Suppressor macrophage treated with lipopolysaccharide for 4 hours (primary cell): ENCODE measurements at places on chromosomes 6 and 20.

GRCh38 chr6:54003316-54003715 is 107.9 kb upstream of the MLIP start:
- no peak for DNase-seq

- no peak for DNase-seq
Observed at GRCh38 chr20:1417273-1417672, 24.4 kb upstream of the FKBP1A start.

- peak; percentile 86 for DNase-seq
Observed at GRCh38 chr20:3901028-3901705, 12.0 kb downstream of the PANK2 start.

DNA sequence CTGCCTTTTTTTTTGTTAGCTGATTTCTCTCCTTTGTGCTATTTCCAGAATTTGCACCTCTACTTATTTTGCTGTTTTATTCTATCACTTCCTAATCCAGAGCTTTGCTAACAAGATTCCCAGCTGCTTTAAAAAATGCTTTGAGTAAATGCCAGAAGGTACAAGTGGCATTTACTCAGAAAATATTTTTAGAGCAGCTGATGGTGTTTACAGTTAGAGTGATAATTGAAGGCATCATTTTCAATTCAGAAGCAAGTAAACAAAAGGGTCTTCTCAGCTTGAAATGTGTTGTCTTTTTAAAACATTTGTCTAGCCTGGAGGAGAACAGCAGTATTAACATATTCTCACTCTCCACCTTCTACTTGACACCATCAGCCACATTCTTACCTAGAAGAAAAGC is 99.9 kb downstream of the OTOR start:
- no peak for DNase-seq

GRCh38 chr6:121112356-121112755 is 221.9 kb downstream of the TBC1D32 start:
- no peak for DNase-seq

GRCh38 chr6:14819840-14820420 is 425.9 kb upstream of the JARID2 start:
- DNase-seq, result no peak

DNA sequence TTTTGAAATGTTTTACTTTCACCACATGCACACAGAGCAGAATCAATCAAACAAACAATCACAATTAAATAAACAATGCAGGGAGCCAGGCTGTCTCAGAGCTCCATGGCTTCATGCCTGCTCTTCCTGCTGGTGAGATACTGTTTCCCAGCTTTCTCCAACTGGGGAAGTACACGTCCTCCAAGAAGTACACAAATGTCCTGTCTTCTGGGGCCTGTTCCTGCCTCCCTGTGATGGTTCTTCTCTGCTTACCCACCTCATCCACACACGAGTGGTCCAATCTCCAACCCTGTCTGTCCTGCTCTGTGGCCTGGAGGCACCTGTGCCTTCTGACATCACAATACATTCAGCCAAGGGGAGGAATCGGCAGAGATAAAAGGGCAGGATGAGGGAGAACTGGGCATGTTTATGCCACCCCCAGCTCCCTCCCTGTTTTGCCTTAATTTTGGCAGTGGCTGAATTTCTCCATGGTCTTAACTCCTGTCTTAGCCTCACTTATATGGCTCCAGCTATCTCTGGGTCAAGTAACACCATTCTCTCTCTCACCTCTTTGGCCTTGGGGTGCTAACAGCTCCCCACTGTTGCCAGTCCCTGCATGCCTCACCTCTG is 25.3 kb upstream of the TTPAL start:
- no peak for DNase-seq

DNA sequence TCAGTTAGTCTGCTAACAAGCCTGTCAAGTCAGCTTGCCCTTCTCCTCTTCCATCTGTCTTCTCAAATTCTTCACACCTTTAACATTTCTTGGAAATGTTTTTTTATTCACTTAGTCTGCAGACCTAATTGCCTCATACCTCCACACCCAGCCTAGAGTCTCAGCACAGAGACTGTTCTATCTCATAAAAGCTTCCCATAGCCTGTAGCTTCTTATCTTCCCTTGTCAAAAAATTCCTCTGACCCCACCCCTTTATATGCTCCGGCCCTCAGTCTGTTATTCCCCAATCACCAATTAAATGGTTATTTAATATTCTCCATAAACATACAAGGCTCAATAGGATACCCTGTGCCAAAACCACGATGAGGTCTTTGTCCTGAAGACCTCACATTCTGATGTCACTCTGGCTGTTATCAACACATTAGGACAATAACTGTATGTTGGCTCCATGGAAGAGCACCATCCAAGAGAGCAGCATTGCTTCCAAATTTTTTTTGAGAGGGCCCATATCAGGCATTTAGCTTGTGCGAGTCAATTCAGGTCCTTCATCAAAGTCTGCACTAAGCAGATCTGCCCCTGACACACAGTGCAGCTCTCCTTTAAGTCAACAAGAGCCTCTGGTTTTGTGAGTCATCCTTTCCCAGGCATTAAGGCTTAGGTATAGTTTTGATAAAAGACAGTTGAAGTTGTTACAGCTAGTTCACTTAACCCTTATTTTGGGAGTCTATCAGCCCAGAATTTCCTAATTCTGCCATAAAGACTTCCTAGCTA is 83.2 kb upstream of the TBX18 start:
- no peak for DNase-seq

- no peak for DNase-seq
Observed at GRCh38 chr6:168158213-168158979, 79.4 kb upstream of the FRMD1 start.

- DNase-seq, result peak; percentile 72
Observed at GRCh38 chr20:10672624-10673127, 1.1 kb downstream of the JAG1 start.

DNA sequence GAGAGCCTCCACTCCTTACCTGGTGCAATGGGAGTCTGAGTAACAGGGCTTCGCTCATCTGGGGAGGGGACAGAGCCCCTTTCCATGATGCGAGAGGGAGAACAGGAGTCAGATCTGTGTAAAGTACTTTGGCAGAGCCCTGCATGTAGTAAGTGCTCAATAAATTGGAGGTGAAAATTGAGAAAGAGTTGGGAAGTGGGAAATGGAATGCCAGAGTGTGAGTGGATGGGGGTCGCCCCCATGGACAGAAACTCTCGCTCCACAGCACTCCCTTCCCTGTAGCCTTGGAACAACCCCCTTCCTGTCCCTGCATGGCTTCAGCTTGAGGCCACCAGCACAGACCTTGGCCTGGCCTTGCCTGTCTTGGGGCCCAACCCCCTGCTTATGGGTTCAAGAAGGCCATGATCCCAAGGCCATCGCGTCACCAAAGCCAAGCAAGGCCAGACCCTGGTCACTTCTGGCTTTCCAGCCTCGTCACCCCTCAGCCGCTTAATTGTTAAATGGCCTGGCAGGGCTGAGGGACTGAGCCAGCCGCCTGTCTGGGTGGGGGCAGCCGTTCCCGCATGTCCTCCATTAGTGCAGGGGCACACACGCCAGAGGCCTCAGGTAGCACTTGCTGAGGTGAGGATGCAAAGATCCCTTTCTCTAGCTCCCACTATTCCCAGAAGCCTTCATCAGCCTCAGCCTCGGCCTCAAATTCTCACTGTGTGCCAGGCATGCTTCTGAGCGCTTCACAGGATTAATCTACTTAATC is 93.7 kb upstream of the PTPN1 start:
- DNase-seq, result no peak

DNA sequence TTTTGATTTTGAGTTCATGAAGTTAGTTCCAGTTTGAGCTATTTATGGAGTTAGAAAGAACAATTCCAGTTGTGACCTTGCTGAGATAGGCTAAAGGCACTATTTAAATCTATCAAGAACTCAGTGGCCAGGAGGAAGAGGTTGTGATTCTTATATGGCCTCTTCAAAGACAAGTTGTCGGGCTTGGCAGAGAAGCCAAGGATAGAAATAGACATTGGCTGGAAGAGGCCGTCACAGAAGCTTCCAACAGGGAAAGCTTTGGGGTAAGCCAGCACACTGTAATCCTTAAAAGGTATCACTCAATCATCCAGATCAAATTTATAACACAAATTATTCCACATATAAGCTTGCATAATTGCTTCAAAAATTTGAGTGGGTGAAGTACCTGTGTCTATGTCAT is 286.1 kb downstream of the SYNE1 start:
- no peak for DNase-seq

DNA sequence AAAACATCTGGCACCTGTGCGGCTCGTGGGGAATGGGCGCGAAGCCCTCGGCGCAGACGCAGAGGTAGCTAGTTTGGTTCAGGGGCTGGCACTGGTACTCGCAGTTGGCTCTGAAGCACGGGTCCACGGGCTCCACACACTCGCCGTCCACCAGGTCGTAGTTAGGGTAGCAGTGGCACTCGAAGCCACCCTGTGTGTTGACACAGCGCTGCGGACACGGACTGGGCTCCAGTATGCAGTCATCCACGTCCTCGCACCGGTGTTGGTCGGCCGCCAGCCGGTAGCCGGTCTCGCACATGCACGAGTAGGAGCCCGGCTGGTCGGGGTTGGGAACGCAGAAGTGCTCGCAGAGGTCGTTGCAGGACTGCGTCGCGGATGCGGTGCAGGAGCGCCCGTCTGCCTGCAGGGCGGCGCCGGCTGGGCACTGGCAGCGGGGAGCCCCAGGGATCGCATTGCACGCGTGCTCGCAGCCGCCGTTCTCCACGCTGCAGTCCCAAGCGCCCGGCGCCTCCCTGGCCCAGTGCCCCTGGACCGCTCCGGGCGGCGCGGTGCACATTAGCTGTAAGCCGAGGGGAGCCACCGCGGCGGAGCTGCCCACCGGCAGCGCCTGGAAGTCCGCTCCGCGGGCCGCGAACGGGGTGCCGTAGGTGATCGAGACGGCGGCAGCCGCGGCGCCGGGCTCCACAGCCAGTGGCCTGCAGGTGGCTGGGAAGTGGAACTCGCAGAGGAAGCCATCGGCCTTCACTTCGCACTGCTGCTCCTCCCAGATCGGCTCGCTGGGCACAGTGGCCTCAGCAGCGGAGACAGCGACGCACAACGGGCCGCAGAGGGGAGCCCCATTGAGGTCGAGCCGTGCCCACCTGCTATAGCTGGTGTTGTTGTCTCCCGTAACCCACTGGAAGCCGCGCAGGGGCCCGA is 930 bp downstream of the THBD start:
- peak; percentile 80 for DNase-seq

- DNase-seq, result no peak
Observed at GRCh38 chr20:25508083-25508770, 77.1 kb downstream of the NINL start.

GRCh38 chr6:46491628-46492547 is 639 bp upstream of the RCAN2 start:
- DNase-seq, result peak; percentile 21

DNA sequence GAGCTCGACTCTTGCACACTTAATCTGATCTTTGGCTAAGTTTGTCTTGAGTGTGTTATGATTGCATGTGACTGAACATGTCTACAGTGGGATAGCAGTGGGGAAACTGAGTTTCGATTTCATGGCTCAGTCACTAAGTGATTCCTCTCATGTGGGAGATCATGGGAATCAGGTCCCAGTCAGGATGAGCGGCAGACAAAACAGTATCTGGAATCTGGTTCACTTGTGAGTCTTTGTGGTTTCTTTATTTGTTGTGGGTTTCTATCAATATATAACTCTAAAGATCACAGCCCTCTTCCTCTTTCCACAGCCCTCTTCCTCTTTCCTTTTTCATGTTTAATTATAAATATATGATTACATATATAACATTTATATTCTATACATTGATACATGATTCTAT is 4.0 kb downstream of the RPP21 start:
- DNase-seq, result peak; percentile 10

DNA sequence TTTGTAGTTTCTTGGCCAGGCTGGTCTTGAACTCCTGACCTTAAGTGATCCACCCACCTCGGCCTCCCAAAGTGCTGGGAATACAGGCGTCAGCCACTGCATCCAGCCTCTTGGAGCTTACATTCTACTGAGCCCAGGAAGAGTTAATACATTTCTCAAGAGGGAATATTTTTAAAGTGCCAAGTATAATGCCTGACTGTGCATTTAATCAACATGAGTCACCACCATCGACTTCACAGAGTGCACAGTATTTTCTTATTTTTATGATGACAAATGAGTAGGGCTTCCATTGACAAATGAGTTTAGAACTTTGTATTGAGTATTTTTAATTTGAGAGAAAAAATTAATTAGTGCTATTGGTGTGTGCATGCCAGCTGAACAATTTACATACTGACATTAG is 72.2 kb downstream of the SASH1 start:
- peak; percentile 11 for DNase-seq

DNA sequence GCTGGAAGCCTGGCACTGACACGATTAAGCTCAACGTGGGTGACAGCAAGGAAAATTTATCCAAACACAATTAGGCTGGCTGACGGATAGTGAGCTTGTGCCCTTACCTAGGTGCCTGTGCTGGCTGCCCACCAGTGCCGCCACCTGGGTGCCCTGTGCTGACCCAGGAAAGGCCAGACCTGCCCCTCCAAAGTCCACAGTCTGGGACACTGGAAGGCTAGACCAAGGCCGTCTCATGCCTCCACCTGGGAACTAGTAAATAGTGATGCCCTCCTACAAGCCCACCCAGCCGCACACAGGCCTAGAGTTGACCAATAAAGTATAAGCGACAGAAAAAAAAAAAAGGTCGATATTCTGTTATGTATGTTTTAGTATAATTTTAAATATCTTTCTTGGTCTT is 142.6 kb upstream of the MCHR2 start:
- DNase-seq, result no peak

DNA sequence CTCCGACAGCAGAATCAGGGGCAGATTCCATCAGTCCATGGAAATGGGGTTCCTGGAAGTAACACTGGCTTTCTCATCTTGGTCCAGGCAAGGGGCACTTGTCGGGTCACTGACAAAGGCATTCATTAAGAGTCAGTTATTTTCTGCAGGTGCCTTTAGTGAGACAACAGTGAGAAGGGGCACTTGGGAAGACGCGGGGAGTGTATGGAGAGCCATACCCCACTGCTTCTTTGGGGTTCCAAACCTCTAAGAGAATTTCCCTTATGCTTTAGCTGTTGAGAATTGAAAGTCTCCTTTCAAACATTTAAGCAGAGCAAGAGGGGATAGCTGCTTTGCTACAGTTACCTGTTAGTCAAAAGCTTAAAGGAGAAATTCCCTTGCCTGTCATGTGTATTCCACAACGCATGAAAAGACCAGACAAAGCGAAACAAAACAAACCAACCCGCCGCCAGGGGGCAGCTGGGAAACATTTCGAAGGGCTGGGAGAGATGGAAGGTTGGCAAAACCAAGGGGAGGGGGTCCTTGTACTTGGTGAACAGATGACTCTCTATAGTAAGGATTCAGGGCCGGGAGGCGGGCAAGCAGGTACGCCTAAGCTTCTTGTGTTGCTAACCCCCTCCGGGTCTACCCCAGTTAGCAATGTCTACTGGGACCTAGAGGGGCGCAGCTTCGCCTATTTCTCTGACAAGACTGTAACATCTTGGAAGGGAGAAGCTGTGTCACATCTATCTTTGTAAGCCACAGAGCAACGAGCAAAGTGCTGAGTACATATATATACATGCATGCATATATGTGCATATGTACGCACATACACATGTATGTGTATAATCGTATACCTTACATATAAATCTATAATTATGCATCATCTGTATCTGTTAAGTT is 474.9 kb upstream of the AGPAT4 start:
- peak; percentile 36 for DNase-seq

- peak; percentile 7 for DNase-seq
Observed at GRCh38 chr6:69926745-69927144, 60.4 kb downstream of the COL19A1 start.
